Psoas muscle (tissue), 8 donors: ENCODE measurements at places on chromosomes 11 and 22. TPM values are rescaled to one million over a fixed set of nuclear protein-coding genes. Genes with fewer than 3 reads are reported as not detected.
A peak's percentile ranks its signal among the peaks of the same experiment; 100 is the strongest.

- no peak overlapping the region for H3K27ac ChIP-seq
- no peak for DNase-seq
- H3K4me3 ChIP-seq, result no peak overlapping the region
- H3K36me3 ChIP-seq, result no peaks in the 10 kb centered on the region
- peaks cover 34% of the 10 kb centered on the region for H3K27me3 ChIP-seq
Observed at GRCh38 chr11:72585762-72586311, 88.4 kb downstream of the PDE2A start.

- H3K27me3 ChIP-seq, result no peaks in the 10 kb centered on the region
- peak; percentile 60 for DNase-seq
- peaks cover 23% of the 10 kb centered on the region for H3K4me1 ChIP-seq
- peak overlapping the region; percentile 88 for H3K4me3 ChIP-seq
- no peaks in the 10 kb centered on the region for H3K36me3 ChIP-seq
- peak overlapping the region; percentile 54 for H3K27ac ChIP-seq
Observed at GRCh38 chr22:30326255-30326705, 461 bp downstream of the TBC1D10A start.

DNA sequence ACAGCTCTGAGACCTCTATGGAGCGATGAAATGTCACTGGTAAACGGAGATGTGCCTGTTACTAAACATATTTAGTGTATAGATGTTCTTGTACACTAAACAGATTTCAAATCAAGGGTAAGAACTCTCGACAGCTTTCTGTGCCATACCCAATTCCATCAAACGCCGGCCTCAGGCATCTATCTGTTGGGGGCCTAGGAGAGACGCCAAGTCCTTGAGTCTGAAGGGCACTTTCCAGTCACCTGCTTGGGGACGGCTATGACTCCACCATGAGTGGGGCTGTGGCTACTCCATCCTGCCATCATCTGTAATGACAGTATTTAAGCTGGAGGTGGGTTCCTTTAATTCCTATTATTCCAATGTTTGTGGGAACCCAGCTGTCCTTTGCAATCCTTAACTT lies 87.8 kb downstream of the SHANK2 start:
- H3K36me3 ChIP-seq, result no peaks in the 10 kb centered on the region
- H3K27me3 ChIP-seq, result no peaks in the 10 kb centered on the region
- H3K4me1 ChIP-seq, result no peaks in the 10 kb centered on the region
- H3K4me3 ChIP-seq, result no peak overlapping the region
- H3K27ac ChIP-seq, result no peak overlapping the region

- DNase-seq, result peak; percentile 73
- peaks cover 37% of the 10 kb centered on the region for H3K4me1 ChIP-seq
- no peak overlapping the region for H3K4me3 ChIP-seq
- no peaks in the 10 kb centered on the region for H3K27me3 ChIP-seq
Observed at GRCh38 chr22:42872821-42873220, 15.7 kb upstream of the ARFGAP3 start.

- DNase-seq, result no peak
- no peaks in the 10 kb centered on the region for H3K27me3 ChIP-seq
- H3K36me3 ChIP-seq, result peaks cover 12% of the 10 kb centered on the region
- H3K4me1 ChIP-seq, result peaks cover 42% of the 10 kb centered on the region
Observed at GRCh38 chr11:111700162-111700561, 66.0 kb downstream of the PPP2R1B start.

GRCh38 chr11:40293655-40294348 lies 1165.7 kb downstream of the LRRC4C start:
- peaks cover 4% of the 10 kb centered on the region for H3K27me3 ChIP-seq
- H3K4me3 ChIP-seq, result peak overlapping the region; percentile 55
- H3K4me1 ChIP-seq, result no peaks in the 10 kb centered on the region
- peak; percentile 47 for DNase-seq
- no peaks in the 10 kb centered on the region for H3K36me3 ChIP-seq

- no peak for DNase-seq
- peaks cover 12% of the 10 kb centered on the region for H3K4me1 ChIP-seq
- H3K27me3 ChIP-seq, result no peaks in the 10 kb centered on the region
- no peaks in the 10 kb centered on the region for H3K36me3 ChIP-seq
- no peak overlapping the region for H3K27ac ChIP-seq
Observed at GRCh38 chr11:8256271-8257002, 7.2 kb downstream of the LMO1 start.

GRCh38 chr11:122187373-122188165 lies 71.6 kb upstream of the BLID start:
- H3K4me3 ChIP-seq, result no peak overlapping the region
- H3K27me3 ChIP-seq, result no peaks in the 10 kb centered on the region
- H3K36me3 ChIP-seq, result no peaks in the 10 kb centered on the region
- peak overlapping the region; percentile 83 for H3K27ac ChIP-seq
- peaks cover 13% of the 10 kb centered on the region for H3K4me1 ChIP-seq

DNA sequence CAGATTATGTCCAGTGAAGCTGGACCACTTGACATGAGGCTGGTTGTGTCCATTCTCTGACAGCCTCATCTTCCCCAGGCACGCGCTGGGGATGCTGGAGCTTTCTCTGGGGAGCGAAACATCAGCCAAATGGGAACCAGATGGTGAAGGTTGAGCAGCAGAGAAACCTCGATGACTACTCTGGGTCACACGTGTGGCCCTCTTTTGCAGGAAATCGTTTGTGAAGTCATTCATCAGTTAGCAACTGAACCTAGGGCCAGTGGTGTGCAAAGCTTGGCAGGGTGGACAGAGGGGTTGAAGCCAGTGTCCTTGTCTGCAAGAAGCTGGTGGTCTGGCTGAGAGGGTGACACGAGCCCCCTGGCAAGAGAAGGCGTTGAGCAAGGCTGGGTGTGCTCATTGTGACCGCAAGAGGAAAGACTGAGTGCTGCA lies 109.8 kb downstream of the ZBTB16 start:
- H3K27me3 ChIP-seq, result no peaks in the 10 kb centered on the region
- peak; percentile 89 for DNase-seq
- H3K27ac ChIP-seq, result peak overlapping the region; percentile 99
- H3K4me1 ChIP-seq, result peaks cover 98% of the 10 kb centered on the region
- H3K36me3 ChIP-seq, result no peaks in the 10 kb centered on the region
- H3K4me3 ChIP-seq, result no peak overlapping the region

DNA sequence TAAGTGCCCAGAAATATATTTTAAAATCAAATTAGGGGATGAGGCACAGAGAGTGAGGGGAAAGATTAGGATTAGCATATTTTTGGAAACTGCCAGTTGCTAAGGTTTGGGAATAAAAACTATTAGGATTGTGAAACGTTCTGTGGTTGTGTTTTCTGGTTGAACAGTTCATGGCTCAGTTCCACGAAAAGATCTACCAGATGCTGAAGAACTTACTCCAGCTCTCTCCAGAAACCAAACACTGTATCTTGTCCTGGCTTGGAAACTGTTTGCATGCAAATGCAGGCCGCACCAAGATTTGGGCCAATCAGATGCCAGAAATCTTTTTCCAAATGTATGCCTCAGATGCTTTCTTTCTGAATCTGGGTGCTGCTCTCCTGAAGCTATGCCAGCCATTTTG lies 15.3 kb downstream of the UBE4A start:
- H3K36me3 ChIP-seq, result peaks cover 100% of the 10 kb centered on the region
- no peak overlapping the region for H3K27ac ChIP-seq
- H3K4me1 ChIP-seq, result peaks cover 5% of the 10 kb centered on the region
- no peak overlapping the region for H3K4me3 ChIP-seq
- DNase-seq, result no peak

DNA sequence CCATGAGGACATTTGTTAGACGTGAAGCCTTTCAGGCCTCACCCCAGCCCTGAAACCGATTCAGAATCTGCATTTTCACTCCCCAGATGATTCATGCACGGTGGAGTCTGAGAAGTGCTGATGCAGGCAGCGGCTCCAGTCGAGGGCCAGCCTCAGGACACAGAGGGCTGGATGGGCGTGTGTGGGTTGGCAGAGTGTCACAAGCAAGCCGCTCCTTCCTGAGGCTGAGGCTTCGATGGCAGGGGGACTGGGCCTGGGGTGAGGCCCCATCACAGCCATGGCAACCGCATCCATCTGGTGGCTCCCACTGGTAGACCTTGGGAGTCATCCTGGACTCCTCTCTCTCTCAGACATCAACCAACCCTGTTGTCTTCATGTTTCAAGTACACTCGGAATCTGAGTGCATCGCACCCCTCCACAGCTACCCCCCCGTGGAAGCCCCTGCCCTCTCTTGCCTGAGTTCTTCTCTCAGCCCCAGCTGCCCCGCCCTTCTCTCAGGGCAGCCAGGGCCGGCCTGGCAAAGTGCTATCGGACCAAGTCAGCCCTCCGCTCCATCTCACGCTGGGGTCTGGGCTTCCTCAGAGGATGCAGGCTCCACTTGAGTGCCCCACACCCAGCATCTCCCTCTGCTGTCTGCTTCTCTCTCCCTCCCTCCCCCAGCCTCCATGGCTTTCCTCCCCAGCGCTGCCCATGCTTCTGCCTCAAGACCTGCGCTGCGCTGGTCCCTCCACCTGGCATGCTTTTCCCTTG lies 10.6 kb downstream of the KCNC1 start:
- H3K4me1 ChIP-seq, result peaks cover 13% of the 10 kb centered on the region
- H3K4me3 ChIP-seq, result no peak overlapping the region
- no peak for DNase-seq
- H3K27me3 ChIP-seq, result no peaks in the 10 kb centered on the region
- no peak overlapping the region for H3K27ac ChIP-seq

DNA sequence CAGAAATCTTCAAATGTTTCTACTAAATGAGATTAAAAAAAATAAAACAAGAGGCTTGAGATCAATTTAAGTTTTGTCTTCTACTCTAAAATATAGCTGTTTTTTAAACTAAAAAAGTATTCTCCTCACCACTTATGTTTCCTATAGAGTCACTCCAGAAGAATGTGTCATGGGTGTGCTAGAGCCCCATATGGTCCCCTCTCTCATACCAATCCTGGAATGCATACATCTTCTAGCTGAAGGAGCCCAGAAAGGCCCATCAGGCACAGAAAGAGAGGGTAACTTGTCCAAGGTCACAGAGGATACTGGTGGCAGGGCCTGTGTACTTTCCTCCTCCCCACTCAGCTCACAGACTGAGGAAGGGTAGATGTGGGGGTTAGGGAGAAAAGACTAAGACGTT lies 34.4 kb downstream of the RELT start:
- H3K4me3 ChIP-seq, result no peak overlapping the region
- no peak overlapping the region for H3K27ac ChIP-seq
- H3K36me3 ChIP-seq, result peaks cover 56% of the 10 kb centered on the region

DNA sequence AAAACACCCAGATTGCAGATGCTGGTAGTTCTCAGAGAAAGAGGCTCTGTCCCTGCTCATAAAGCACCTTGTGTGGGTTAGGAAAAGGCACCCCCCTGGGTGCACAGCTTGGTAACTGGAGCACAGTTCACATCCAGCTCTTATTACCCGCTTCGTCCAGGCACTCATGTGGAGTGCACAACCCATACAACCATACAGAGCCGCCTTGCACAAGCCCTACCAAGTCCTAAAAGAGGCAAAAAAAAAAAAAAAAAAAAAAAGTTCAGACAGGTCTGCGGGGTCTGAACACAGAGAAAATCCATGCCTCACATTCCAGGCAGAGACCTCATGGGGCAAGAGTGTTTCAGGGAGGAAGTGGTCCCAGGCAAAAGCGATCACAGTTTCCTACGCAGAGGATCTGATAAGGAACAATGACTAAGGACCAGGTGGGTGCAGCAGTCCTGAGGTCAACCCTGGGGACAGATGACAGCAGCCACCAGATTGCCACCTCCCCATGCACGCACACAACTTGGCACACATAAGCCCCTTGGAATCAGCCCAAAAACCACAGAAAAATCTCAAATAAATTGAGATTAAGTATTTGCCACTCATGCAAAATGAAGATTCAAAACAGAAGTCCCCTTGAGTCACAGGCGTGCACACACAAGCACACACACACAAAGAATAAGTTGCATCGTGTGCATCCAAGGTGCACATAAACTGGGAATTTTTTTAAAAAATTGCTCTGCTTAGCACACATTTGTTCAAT lies 12.3 kb downstream of the MB start:
- no peaks in the 10 kb centered on the region for H3K36me3 ChIP-seq
- H3K27ac ChIP-seq, result peak overlapping the region; percentile 87
- no peak for DNase-seq
- peaks cover 57% of the 10 kb centered on the region for H3K4me1 ChIP-seq
- H3K27me3 ChIP-seq, result no peaks in the 10 kb centered on the region

The MRPL23 gene
- 163 TPM for polyA plus RNA-seq

The DDI1 gene
- not detected for polyA plus RNA-seq

The BIRC3 gene
- 3.3 TPM for polyA plus RNA-seq

The TCN1 gene
- polyA plus RNA-seq, result not detected

The NELL1 gene
- polyA plus RNA-seq, result 0.01 TPM

The SLC6A5 gene
- polyA plus RNA-seq, result not detected

The MUC5AC gene
- not detected for polyA plus RNA-seq

The CACNA1I gene
- 0.14 TPM for polyA plus RNA-seq

The TP53I11 gene
- 4.9 TPM for polyA plus RNA-seq
